ENCODE measurements at places on chromosomes 2 and 18. TPM values are rescaled to one million over a fixed set of nuclear protein-coding genes. Genes with fewer than 3 reads are reported as not detected.
A peak's percentile ranks its signal among the peaks of the same experiment; 100 is the strongest.

GRCh38 chr2:232547991-232548390 is 2.4 kb downstream of the TIGD1 start:
- DNase-seq = no peak

DNA sequence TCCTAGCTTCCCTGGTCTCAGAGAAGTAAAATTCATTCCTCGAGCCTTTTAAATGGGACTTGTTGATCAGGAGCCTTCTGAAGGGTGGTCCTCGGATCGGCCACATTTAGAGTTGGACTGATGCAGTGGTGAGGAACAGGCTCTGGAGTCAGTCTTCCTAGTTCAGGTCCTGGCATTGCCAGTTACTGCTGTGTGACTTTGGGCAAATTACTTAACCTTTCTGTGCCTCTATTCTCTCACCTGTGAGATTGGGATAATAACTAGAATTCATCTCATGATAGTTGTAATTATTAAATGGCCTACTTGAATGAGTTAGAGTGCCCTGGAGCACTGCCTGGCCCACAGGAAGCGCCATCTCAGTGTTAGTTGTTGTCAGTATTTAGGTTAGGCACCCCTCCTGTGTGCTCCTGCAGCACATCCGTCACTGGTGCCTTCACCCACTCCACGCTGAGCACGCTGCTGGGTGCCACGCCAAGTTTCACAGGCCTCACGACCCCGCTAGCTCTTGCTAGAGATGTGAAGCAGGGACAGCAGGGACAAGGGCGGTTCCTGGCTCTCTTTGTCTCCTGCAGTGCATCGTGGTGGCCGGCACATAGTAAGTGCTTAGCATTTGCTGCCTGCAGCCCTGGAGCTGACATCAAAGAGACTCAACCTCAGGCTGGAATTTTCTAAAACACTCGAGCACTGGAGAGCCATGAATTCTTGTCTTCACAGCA is 122.9 kb downstream of the FAM210A start:
- DNase-seq = no peak

The FOSL2 gene
- 24.8 TPM for polyA plus RNA-seq

The FAM110C gene
- 15.4 TPM for polyA plus RNA-seq

DNA sequence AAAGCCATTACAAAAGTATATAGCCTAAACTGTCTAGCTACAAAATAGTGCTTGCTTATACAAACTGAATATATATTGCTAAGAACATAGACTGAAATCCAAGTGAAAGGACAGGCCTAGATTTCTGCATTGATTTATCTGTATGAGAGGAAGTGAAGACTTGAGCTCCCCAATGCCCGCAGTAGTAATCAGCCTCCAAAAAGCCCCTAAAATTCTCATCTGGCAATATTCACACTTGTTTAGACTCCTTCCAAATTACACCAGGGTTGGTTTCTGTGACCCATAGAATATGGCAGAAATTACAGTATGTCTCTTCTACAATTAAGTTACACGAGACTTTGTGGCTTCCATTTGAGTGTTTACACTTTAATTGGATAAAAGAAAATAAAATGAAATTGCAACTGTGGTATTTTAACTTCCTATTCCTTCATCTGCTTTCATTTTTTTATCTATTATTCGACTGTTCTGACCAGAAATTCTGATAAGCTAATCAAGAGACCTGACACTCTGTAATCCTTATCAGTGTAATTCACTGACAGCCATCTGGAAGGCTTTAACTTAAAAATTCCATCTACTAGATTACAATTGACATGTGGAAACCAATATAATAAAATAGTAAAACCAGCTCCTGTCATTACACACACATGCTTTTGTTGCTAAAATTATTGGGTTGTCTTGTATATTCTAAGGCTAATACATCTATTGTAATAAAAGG is 21.1 kb downstream of the ABCB11 start:
- DNase-seq = no peak

The TUBA3D gene
- polyA plus RNA-seq = 2.0 TPM

GRCh38 chr2:43092520-43093179 is 133.8 kb downstream of the ZFP36L2 start:
- no peak for DNase-seq

The UPP2 gene
- 11.2 TPM for polyA plus RNA-seq

DNA sequence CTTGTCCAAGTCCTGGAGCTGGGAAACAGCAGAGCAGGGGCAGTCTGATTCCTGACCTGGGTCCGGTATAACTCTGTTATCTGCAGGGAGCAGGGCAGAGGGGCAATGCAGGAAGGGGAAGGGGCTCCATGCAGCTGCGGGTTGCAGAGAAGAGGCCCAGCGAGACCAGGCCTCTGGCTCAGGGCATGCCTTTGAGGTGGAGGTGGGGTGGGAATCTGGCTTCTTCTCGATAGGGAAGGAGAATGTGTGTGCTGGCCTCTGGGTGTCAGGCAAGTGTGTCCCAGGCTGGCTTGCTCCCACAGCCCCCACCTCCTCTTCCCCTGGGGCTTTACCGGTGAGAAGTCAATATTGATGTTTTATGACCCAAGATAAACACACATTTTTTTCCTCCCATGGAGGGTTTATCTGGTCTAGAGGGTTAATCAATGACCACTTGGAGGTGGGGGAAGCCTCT is 187.1 kb upstream of the HAAO start:
- no peak for DNase-seq

GRCh38 chr2:207129821-207130220 is 35.9 kb downstream of the KLF7 start:
- DNase-seq = no peak

DNA sequence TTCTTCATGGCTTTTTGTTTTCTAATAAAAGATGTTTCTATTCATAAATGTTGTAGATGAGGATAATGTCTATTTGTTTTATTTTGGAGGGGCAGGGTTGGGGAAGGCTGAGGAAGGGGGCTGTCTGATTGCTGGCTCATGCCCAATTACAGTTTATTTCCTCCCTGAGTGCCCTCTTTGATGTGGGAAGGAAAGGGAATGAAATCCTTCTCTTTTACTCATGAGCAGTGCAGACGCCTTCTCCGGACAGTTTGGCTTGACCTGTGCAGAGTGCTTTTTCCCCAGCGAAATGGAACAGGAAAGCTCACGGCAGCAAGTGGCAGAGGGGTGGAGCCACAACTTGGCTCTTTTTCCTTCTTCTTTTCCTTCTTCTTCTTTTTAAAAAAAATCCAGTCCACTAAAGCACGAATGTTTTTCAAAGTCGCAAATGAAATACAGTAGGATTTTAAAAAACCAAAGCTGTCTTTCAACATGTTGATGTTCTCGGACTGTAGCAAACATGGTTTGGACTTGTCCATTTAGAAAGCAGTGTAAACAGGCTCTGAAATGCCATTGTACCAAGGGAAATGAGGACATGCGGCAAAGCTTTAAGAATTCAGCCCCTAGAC is 34.5 kb downstream of the RAB31 start:
- DNase-seq = peak; percentile 46

GRCh38 chr2:85754313-85755095 is 713 bp downstream of the ATOH8 start:
- no peak for DNase-seq

The KCNIP3 gene
- 17.7 TPM for polyA plus RNA-seq

The LINC00305 gene
- polyA plus RNA-seq = 3.6 TPM

The TMEM178A gene
- polyA plus RNA-seq = 102 TPM

DNA sequence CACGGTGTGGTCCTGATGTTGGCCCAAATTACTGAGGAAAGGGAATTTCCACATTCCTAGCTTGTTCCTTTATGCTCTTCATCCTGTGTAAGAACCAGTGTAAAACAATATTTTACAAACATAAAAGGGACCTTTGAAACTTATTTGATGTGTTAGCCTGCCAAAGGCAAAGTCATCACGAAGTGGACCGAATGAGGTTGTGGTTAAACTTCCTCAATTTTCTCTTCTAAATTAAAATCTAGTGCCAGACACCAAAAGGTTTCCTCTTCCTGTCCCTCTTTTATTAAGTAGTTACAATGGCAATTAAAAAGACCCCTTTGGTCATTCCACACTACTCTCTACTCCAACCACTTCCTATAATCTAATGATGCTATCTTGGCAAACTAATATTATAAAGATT is 279.8 kb downstream of the AFF3 start:
- DNase-seq = no peak

The TAF4B gene
- 5.6 TPM for polyA plus RNA-seq

DNA sequence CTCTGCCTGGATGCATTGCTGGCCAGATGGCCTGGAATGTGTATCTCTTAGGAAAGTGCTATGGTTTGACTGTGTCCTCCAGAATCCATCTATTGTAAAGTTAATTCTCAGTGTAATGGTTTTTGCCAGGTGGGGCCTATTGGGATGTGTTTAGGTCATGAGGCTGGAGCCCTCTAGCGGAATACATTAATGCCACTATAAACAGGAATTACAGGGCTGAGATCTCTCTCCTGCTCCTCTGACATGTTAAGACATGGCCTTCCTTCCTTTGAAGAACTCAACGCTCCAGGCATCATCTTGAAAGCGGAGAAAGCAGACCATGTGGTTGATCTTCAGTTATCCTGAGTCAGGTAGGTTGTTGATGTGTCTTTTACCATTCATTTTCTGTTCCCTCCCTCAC is 276.4 kb downstream of the RPIA start:
- no peak for DNase-seq

The SLC5A7 gene
- 1.3 TPM for polyA plus RNA-seq

- no peak for DNase-seq
Measured at GRCh38 chr2:149394864-149395263, 64.5 kb downstream of the LYPD6 start.

Data from left kidney (tissue), 8 donors.